CD4-positive, alpha-beta T cell treated with Interleukin-2 at 100 ng/mL for 4 hours (primary cell): ENCODE measurements at places on chromosomes 1 and 21.
A peak's percentile ranks its signal among the peaks of the same experiment; 100 is the strongest.

GRCh38 chr1:182229921-182230491 is 161.6 kb downstream of the GLUL start:
- DNase-seq, result no peak

- DNase-seq, result no peak
Observed at GRCh38 chr1:41842326-41842725, 76.4 kb downstream of the HIVEP3 start.

- peak; percentile 73 for DNase-seq
Observed at GRCh38 chr1:156385534-156386031, 16.6 kb downstream of the RHBG start.

DNA sequence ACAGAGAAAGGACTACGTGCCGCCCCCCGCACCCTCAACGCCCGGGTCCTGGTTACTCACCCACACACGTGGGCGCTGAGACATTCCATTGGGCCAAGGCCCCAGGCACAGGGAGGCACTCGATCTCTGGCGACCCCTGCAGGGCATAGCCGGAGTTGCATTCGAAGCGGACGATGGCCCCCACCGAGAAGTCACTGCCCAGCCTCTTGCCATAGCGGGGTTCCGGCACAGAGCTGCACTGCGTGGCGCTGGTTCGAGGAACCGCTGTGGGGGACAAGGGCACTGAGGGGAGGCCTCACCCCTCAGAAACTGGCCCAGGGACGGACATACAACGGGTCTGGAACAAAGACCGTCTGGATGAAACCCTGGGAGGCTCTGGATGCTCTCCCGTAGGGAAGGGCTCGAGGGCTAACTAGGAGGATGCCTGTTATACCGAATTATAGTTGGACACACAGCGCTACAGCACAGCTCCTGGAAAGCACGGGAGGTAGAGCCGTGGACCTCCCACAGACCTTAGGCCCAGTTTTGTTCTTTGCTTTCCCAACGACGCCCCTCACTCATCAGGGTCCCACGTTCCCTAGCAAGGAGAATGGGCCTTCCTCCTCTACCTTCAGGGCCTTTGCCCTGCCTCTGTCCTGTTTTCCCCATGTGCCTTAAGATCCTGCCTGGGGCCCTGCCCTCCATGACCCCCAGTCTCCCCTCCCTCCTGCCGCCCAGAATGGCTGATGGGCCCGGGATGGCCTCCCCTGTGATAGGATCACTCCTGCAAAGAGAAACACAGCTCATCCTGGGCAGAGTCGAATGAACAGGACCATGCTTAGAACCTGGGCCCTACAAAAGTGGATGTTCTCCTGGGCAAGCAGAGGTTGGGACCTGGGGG is 152.8 kb downstream of the ZSCAN20 start:
- DNase-seq, result no peak

DNA sequence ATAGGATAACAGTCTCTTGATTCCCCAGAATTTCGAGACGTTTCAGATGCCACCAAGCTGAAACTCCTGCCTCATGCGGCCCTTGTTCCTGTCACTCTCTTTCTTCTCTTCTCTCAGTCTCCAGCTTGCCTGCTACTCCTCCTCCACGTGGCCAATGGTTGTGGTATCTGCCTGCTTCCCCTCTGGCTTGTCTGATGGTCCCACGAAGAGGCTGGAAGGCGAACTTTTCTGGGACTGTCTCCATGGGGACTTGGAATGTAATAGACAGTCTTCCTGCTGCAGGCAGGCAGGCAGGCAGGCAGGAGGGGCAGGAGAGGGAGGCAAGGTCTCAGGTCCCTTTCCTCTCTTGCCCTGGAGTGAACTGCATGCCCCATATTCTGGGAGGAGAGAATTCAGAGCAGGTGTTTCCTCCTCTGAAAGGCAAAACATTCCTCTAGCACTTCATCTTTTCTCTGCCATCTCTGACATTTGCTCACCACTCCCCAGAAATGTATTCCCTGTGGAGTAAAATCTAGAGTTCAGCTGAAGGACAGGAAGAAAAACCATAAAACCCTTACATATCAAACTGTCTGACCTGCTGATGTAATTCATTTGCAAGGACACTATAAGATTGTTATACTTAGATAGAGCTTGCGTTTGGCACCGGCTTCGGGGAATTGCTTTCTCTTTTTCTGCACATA is 64.1 kb upstream of the GNG12 start:
- no peak for DNase-seq

- no peak for DNase-seq
Observed at GRCh38 chr21:39094847-39095579, 88.2 kb downstream of the PSMG1 start.

DNA sequence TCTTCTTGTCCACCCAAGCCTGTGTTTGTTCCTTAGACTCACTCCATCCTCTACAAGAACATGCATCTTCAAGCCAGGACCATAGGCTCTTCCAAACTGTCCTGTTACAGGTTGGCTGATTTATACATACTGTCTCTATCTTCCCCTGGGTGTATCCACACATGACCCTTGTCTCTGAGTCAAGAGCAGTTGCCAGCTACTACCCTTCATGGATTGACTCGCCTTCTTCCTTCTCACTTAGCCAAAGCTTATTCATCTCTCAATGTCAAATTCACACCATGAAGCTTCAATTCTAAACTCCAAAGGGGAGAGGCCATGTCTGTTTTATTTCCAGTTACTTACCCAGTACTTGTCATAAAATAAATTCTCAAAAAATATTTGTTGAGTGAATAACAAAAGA is 64.1 kb upstream of the CACHD1 start:
- DNase-seq, result no peak

GRCh38 chr1:204495078-204495753 is 611 bp upstream of the PIK3C2B start:
- DNase-seq, result peak; percentile 51

GRCh38 chr1:46053734-46054133 is 78.7 kb downstream of the PIK3R3 start:
- no peak for DNase-seq

DNA sequence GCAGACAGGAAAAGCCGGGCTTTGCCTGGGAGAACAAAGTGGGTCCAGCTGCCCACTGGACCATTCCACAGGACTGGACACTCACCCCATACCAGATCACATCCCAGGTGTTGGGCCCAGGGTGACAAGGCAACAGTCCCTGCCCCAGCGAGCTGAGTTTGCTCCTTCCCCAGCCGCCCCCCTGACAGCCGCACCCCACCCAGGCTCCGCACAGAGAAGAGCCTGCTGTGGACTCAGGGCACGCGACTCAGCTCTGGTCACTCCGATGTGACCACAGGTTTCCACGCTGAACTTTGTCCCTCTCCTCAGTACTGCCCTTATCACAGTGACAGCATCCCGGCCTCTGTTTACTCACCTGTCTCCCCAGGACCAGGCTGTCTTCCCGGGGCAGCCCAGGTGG is 1.2 kb downstream of the BMP8B start:
- DNase-seq, result no peak

- DNase-seq, result peak; percentile 30
Observed at GRCh38 chr1:10324627-10325026, 74.2 kb upstream of the PGD start.

GRCh38 chr21:42003051-42003461 is 7.1 kb downstream of the ZBTB21 start:
- DNase-seq, result no peak

- no peak for DNase-seq
Observed at GRCh38 chr21:34546542-34546941, 34.5 kb upstream of the KCNE1 start.

DNA sequence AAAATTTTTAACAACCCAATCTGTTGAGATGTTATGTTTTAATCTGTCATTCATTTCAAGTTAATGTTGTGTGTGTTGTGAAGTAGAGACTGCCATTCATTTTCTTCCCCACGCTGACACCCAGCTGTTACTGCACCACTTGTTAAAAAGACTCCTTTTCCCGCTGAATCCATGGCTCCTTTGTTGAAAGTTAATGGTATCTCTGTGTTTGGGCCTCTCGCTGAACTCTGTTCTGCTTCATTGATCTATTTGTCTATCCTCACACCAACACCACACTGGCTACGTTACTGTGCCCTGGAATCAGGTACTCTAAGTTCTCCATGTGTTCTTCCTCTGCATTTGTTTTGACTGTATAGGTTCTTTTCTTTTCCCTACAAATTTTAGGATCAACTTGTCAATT is 58.2 kb downstream of the PDE9A start:
- DNase-seq, result no peak

GRCh38 chr21:35138665-35139381 is 89.7 kb upstream of the RUNX1 start:
- peak; percentile 50 for DNase-seq

GRCh38 chr1:76158126-76158525 is 83.6 kb downstream of the ST6GALNAC3 start:
- DNase-seq, result no peak
